Mammary epithelial cell (primary cell): ENCODE measurements at places on chromosomes 1 and 21.

DNA sequence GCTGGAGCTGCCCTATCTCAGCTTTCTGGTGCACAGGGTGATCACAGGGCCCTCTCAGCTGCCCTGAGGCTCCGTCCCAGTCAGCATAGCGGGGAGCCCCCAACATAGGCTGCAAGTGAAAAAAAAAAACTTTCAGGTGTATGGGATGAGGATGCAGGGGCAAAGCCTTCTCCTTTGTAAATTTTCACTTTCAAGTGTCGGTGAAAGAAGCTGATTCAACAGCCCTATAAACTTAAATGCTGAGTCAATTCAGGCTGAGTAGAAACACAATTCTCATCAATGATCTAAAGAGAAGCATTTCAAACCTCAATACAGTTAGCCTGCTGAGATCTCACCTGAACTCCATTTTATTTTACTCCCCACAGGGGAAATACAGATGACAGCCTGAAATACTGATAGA, 171.2 kb downstream of the SEC16B start:
- no peak for DNase-seq

GRCh38 chr1:154469844-154470560, 32.0 kb upstream of the TDRD10 start:
- no peak for DNase-seq

DNA sequence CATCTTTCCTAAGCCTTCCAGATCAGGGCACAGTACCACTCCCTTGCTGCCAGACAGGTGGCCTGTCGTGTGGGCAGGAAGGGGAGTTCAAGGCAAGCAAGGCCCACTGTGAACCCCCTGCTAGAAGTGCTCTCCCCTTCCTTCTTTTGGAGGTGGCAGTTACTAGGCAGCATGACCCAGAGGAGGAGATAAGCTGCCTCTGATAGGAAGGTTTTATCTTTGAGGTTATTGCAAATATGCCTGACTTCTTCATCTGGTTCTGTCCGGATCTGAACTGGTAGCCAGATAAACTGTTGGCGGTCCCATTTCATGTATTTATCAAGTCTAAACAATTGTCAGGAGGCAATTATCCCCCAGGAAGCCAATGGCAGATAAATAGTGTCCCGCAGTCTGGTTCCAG, 198.2 kb upstream of the LMO4 start:
- no peak for DNase-seq

GRCh38 chr1:228487336-228488124, at the start of gene RNF187:
RNF187 (plus strand) TSS chr1:228487382.
- no peak for DNase-seq

GRCh38 chr1:57674801-57675200, 250.9 kb upstream of the DAB1 start:
- DNase-seq, result peak; percentile 11

- peak; percentile 48 for DNase-seq
Measured at GRCh38 chr1:37691497-37692077, 729 bp upstream of the CDCA8 start.

DNA sequence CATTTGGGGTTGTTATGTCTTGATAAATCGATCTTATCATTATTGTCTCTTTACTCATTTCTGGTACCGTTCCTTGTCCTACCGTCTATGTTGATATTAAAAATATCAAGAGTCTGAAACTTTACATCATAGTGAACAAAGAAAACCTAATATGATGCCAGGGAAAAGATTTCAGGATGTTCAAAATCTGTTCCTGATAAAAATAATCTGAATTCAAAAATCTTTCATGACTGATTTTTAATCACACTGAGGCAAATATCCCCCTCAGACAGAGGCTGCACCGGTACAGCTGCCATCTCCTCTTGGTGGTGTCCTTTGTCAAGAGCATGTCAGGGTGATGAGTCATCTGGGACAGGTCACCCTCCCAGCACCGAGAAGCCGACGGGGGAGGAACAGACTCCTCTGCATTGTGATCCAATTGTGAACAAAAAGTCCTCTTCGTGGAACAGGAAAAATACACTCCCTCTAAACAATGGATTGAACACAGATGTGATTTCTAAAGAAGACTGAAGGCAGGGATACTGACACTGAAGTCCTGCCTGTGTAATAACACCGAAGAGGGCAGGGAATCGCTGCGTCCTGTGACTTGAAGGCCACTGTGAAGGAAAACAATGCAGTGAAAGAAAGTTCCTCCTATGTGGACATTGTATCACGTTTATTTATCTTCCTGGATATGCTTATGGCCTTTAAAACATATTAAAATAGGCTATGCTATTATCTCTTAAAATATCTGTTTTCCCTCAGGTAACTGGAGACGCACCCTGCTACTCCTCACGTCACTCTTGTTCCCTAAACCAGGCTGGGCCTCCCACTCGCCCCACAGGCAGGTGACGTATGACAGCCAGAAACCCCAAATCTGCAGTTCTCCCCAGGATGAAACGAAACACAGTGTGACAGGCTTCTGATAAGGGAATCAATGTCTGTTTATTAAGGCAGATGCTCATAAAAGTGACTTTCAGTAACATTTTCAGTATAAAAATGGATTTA, 4.3 kb upstream of the SPATC1L start:
- peak; percentile 50 for DNase-seq

GRCh38 chr1:85279458-85280080, 3.1 kb upstream of the BCL10 start:
- DNase-seq, result no peak

- no peak for DNase-seq
Measured at GRCh38 chr1:91805311-91805801, 80.6 kb downstream of the TGFBR3 start.

DNA sequence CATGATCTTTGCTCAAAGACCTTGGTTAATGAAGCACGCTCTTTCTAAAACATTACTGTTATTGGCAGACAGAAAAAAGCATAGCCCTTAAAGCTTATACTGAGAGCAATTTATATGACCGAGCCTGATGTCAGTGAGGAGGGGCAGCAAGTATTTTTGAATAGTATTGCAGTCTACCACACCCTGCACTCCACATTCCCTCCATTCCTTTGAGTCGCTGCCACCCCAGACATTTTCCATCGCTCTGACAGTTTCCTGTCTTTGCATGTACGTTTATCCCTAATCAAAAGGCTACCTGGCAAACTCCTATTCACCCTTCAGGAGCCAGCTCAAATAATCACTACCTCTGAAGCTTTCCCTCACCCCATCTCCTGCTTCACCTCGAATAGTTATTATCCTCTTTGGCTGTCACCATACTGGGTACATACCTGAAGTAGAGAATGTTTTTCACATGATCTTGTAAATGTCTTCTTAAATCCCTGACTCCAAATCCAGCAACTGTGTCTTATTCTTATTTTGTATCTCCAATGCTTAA, 5.5 kb upstream of the JUN start:
- no peak for DNase-seq

DNA sequence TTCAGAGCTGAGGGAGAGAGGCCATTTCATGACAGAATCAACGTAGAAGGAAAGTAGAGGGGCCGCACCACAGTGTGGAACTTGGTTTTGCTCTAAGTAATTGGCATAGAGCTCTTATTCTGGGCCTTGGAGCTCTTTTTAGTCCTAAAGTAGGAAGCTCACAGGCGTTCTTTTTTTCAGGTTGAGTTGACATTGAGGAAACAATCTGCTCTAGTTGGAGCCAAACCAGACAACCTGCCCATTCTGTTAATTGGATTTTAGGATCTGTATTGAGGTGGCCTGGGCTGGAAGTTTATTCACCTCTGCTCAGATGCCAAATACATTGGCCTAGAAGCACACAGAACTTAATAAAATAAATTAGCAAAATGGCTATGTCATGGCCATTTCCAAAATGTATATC, 1093.9 kb downstream of the ADGRL2 start:
- DNase-seq, result no peak

GRCh38 chr1:51842261-51842660, 36.3 kb downstream of the NRDC start:
- no peak for DNase-seq

DNA sequence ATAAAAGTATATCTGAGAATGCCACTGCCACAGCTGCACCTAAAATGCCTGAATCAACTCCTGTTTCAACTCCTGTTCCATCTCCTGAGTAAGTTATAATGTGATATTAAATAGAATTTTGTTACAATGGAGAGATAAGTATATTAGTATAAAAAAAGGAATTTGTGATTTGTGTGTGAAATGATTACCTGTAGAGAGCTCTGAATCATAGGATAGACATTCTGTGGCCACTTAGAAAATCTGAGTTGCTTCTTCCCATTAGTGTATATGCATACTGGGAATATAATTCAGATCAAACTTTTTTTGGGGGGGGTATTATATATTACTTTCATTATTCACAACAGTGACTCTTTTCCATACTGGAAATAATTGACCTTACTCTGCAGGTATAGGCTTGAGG, 52.9 kb downstream of the SUCO start:
- peak; percentile 52 for DNase-seq

DNA sequence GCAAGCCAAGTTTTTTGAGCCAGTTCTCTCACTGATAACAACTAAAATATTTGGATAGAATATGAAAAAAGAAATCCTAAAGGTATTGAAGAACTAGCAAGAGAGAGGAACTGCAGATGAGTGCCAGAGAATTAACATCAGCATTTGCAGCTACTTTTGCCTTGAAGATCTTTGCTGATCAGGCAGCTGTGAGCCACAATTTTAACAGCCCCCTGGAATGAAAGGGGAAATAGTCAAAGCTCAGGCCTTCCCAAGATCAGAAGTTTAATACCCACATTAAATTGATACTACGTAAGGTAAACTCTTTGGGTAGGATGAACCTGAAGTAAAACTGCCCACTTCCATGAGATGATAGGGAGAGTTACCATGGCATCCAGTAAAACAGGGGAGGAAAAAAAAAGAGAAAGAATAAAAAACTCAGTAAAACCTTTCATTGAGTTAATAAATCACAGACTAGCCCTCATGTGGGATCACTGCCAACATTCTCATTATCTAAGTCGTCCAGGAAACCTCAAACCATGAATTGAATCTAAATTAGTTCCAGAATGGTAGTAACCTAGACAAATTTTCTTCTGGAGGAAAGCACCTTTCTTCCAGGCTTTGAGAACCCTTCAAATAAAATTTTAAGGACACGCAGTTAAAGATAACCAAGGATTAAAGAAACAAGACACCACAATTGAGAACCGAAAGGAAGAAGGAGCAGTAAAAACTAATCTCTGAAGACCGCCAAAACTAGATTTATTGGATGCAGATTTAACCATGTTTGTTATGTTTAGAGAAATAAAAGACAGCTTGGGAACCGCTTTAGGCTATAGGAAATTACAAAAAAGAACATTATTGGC, 28.3 kb downstream of the SCP2 start:
- DNase-seq, result no peak

DNA sequence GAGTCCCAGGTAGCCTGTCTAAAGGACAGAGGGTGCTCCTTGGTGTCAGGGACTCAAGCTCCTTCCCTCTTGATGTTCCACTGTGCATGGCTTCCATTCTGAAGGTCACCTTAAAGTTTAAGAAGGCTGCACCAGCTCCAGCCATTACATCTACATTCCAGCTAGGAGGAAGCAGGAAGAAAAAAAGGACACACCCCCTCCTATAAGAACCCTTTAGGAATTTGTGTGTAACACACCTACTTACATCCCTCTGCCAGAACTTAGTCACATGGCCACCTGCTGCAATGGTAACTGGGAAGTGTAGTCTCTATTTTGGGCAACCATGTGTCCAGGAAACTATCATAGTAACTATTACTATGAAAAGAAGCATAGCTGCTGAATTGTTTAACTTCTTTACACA, 161.6 kb upstream of the KLHDC7A start:
- DNase-seq, result no peak

GRCh38 chr1:158809862-158810261, 21.3 kb upstream of the MNDA start:
- no peak for DNase-seq

DNA sequence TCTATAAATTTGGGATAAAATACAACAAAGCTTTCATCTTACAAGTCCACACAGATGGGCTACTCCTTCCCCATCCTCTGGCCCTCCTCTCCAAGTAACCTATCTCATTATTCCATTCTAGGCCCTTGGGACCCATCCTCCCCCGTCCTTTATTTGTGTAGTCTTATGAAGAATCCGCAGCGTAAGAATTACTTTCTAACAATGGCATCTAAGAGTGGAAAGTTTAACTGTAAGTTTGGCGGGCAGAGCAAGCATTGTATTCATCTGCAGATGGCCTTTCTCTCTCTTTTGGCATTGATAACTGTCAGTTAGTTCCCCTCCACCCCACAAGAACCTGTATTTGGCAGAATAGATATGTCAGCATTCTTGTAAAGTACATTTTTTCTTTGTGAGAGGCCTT, 91.9 kb upstream of the TSPAN2 start:
- DNase-seq, result no peak

GRCh38 chr1:27318596-27318995, 3.4 kb upstream of the TMEM222 start:
- DNase-seq, result no peak

- DNase-seq, result no peak
Measured at GRCh38 chr1:5586629-5587028, 405.6 kb downstream of the NPHP4 start.

DNA sequence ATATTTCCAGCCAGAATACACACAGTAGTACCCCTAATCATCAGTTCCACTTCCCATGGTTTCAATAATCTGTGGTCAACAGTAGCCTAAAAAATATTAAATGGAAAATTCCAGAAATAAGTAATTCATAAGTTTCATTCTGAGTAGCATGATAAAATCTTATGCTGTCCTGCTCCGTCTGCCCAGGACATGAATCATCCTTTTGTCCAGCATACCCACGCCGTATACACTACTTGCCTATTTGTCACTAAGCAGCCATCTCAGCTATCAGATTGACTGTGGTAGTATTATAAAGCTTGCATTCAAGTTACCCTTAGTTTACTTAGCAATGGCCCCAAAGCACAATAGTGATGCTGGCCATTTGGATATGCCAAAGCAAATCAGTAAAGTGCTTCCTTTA, 118.7 kb downstream of the SLC5A9 start:
- peak; percentile 59 for DNase-seq

- no peak for DNase-seq
Measured at GRCh38 chr1:145994391-145995120, 1.8 kb downstream of the TXNIP start.

- no peak for DNase-seq
Measured at GRCh38 chr1:229637746-229638145, 11.7 kb downstream of the URB2 start.

- DNase-seq, result no peak
Measured at GRCh38 chr1:68355614-68356013, 94.1 kb downstream of the RPE65 start.

DNA sequence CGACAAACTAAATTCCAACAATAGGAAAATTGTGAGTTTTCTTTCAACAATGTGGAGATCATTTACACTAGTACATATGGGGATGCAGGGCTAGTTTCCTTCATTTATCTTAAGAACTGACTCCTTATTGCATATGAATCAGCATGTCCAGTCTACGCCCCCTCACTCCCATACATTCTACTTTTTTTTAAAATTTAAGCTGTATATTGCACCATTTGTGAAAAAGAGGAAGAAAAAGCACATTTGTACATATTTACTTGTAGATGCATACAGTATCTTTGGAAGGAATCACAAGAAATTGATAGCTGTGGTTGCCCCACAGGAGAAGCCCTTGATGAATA, 15.9 kb downstream of the VPS26C start:
- DNase-seq, result no peak

GRCh38 chr1:200668514-200669313, 993 bp downstream of the DDX59 start:
- no peak for DNase-seq

- DNase-seq, result no peak
Measured at GRCh38 chr1:20821466-20821865, 34.4 kb upstream of the HP1BP3 start.
